GM20000 (cell line): ENCODE measurements at places on chromosomes 3 and 15.

DNA sequence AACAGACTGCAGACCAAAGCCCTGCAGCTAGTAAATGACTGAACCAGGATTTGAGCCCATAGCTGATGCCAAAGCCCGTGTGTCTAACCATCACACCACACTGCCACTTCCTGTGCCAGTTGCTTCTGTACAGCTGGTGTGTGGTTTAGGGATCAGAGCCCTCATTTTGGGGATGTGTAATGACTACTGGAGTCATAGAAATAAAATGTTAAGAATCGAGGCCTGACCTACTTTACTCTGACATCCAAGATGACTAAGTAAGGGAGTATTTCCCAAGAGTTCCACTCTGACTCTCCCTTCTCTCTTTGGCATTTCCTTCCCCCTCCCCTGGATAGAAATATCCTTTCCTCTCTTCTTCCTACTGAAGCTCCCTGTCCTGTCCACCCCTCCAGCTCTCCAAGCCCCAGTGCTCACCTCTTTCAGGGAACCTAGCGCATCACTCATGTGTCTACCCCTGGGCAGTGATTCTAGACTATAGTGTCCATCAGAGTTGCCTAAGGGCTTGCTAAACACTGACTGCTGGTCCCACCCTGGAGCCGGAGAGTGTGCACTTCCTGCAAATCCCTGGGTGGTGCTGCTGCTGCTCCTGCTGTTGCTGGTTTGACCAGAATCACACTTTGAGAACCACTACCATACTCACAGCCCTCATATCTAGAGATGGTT, 53.8 kb downstream of the MGLL start:
- no peak for DNase-seq

- no peak for DNase-seq
These were observed 23.0 kb upstream of the CCK start for GRCh38 chr3:42289026-42289425.

- DNase-seq: no peak
These were observed 482.2 kb upstream of the CFAP20DC start for GRCh38 chr3:59531994-59532393.

GRCh38 chr3:62939707-62940106, 64.5 kb upstream of the CADPS start:
- DNase-seq: no peak

GRCh38 chr3:57794501-57794900, 38.4 kb downstream of the SLMAP start:
- DNase-seq: no peak

DNA sequence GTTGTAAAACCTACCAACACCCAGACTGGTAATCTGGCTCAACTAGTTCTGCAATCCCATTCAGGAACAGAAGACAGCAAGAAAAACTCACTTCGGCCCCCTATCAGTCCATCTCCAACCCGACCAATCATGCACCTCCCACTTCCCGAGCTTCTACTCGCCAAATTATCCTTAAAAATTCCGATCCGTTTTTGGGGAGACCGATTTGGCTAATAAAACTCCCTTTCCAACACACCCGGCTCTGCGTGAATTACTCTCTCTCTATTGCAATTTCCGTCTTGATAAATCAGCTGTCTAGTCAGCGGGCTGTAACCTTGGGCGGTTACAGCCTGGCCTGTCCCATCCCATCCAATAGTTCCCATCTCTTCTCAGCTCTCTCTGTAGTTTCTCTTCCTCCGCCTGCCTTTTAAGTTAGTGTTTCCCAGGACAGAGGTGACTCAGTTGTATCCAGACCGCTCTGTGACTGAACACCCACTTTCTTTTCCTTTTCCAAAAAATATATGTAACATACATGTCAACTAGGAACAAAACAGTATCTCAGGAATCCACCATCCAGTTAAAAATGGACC, 780 bp upstream of the ACAD9 start:
- DNase-seq: peak; percentile 20

- DNase-seq: no peak
These were observed 8.7 kb downstream of the SEMA3F start for GRCh38 chr3:50163572-50164455.

DNA sequence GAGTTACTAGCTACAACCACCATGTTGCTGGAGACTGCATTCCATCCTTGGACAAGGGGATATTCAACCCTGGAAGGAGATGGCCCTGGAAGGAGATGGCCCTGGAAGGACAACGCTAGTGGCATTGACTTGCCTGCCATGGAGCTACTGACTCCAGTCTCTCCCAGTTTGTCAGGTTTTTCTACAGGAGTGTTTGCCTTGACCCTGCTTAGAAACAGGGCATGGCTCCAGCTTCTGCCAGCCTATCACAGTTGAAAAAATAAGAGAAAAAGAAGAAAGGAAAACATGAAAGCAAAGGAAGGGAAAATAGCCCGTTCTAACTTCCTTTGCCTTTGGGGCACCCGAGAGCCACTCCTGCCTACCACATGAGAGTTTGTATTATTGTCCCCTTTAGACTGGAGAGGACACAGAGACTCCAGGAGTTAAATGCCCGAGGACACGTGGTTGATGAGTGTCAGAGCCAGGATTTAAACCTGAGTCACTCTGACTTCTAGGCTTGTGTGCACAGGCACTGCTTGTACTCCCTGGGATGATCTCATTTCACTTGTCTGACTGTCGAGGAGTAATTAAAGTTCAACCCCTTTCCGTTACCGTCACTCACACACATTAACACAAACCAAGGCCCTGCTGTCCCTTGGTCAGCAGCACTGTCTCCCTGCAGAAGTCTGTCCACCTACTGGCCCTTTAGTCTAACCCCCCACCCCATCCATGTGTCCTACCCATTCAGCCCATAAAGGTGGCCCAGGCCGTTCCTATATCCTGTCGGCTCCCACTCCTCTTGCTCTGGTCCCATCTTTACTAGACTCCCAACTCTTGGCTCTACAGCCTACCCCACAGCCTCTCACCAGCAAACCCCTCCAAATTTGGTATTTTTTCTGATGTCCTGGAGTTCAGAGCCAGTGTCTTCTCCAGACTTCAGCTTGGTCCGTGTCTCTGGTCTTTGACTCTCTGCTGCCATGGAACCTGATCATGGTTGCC, 46.1 kb downstream of the C2CD4A start:
- no peak for DNase-seq

GRCh38 chr3:129001806-129002572, 885 bp downstream of the EFCC1 start:
- peak; percentile 35 for DNase-seq

DNA sequence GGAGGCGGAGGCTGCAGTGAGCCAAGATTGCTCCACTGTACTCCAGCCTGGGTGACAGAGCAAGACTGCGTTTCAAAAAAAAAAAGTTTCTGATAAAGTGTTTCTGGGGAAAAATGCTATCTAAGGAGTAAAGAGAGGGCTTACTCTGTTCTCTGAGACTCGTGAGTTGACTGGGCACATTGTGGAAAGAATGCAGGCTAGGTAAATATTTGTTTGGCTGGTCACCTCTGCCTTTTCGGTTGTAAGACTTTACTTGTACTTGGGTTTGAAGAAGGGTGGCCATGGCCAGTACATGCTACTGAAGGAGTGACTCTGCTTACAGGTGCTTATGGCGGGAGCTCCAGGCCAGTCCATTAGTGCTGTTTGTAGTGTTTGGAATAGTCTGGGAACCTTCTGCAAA, 68.7 kb downstream of the RUBCN start:
- DNase-seq: no peak

DNA sequence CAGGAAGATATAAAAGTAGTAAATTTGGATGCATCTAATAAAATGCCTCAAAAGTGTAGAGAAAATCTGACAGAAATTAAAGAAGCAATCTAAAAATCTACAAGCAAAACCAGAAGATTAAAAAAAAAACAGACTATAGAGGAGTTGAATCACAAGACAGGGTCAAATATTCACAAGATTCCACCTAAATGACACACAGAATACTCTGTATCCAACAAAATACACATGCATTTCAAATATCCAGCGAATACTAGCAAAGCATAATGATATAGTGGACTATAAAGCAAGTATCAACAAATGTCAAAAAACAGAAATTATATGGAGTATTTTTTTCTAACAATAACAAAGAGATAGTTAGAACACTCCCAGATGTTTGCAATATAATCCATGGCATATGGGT, 20.5 kb upstream of the ACTC1 start:
- DNase-seq: no peak

- no peak for DNase-seq
These were observed 38.3 kb downstream of the ANO10 start for GRCh38 chr3:43583481-43583880.

GRCh38 chr3:122094125-122094524, 39.0 kb downstream of the CD86 start:
- DNase-seq: peak; percentile 37

- DNase-seq: no peak
These were observed 204.8 kb upstream of the TSC22D2 start for GRCh38 chr3:150203273-150203672.

- no peak for DNase-seq
These were observed 46.4 kb downstream of the DNASE1L3 start for GRCh38 chr3:58164199-58164879.

- DNase-seq: no peak
These were observed 465.1 kb upstream of the CFAP20DC start for GRCh38 chr3:59514865-59515482.

DNA sequence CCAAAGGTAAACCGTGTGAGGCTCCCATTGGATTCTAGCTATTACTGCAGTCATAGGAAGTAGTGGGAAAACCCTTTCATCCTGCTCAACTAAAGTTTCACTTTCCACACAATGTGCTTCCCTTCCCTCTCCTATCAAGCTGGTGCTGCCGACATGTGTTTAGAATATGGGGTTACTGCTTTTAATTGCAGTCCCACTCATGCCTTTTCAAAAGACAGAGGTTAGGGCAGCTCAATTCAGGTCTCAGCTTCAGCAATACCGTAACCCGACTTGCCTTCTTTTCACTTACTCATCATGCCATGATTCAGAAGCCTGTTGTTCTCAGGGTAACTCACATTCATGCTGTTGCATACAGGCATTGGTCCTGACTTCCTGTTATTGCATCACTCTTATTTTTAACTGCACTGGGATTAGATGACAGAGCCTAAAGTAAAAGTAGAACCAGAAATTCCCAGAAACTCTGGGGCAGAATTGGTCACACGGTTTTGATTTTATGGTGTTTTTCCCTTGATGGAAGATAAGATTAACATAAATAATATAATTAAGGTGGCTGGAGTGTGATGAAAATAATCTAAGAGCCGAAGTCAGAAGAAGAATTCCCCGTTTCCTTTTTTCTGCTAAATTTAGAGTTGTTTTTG, 45.7 kb downstream of the C2CD4B start:
- no peak for DNase-seq

DNA sequence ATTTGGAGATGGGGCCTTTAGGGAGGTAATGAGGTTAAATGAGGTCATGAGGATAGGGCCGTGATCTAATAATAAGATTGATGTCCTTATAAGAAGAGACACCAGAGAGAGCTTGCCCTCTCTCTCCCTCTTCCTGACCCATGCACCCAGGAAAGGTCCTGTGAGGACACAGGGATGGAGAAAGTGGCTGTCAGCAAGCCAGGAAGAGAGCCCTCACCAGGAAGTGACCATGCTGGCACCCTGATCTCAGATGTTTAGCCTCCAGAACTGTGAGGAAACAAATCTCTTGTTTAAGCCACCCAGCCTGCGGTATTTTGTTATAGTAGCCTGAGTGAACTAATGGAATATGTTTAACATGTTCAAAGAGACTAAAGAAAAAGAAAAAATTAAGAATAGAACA, 15.3 kb upstream of the GNB5 start:
- DNase-seq: no peak

GRCh38 chr15:51751697-51752683, 593 bp downstream of the TMOD2 start:
- peak; percentile 56 for DNase-seq

- no peak for DNase-seq
These were observed 100.2 kb downstream of the C3orf70 start for GRCh38 chr3:185052631-185053030.

DNA sequence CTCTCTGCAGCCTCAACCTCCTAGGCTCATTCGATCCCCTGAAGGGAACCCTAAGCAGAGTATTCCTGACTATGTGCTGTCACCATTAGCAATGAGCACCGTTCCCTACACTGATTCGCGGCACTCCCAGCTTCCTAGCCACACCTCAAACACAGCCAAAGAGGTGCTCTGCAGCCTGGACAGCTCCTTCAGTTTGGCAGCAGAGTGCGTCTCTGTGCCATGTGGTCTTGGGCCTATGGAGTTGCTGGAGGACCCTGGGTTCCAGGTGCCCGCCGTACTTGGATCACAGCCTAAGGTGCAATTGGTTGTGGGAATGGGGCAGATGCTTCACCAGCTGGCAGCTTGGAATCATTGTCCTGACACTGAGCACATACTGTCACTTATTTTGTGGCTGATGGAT, 17.3 kb upstream of the IL12A start:
- no peak for DNase-seq

- DNase-seq: no peak
These were observed 59.4 kb downstream of the CDC25A start for GRCh38 chr3:48128774-48129173.

DNA sequence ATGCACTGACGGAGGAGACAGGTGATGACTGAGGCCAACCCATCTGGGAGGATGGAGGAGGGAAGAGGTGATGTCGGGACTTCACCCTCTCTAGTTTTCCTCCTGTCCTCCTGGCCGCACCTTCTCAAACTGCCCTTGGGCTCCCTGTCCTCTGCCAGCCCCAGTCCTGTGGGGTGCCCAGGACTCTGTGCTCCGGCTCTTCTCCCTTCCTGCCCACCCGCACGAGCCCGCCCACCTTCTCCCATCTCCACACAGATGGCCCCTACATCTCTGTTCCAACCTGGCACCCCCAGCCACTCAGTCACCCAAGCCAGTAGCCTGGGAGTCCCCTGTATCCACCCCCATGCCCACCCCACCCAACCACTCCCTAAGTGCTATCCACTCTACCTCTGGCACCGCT, 206.7 kb upstream of the LINGO1 start:
- no peak for DNase-seq
